Ecto neural progenitor cell (in vitro differentiated cells): ENCODE measurements at places on chromosomes 5 and 9.
A peak's percentile ranks its signal among the peaks of the same experiment; 100 is the strongest.

- no peak for DNase-seq
Observed at GRCh38 chr5:119341452-119342349, 14.1 kb upstream of the TNFAIP8 start.

GRCh38 chr9:134283692-134284265 is 42.5 kb upstream of the RXRA start:
- DNase-seq, result no peak

GRCh38 chr9:10168241-10168640 is 444.6 kb downstream of the PTPRD start:
- no peak for DNase-seq

DNA sequence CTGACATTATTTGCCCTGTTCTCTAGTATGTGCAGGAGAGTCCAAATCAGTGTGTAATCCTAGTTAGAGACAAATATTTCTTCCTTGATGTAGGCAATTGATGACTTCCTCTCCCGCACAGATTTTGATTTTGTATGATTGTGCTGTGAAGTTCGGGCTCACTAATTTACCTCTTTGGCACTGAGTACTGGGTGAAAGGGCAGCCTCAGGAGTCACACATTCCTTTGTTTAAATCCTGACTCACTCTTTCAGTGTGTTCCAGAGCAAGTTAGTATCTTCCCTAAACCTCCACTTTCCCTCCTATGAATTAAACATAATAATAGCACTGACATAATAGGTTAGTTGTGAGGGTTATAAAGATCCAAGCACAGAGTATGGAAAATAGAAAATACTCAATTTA is 269.7 kb downstream of the ISL1 start:
- DNase-seq, result no peak

GRCh38 chr5:179217956-179218942 is 127.0 kb downstream of the ADAMTS2 start:
- DNase-seq, result no peak

DNA sequence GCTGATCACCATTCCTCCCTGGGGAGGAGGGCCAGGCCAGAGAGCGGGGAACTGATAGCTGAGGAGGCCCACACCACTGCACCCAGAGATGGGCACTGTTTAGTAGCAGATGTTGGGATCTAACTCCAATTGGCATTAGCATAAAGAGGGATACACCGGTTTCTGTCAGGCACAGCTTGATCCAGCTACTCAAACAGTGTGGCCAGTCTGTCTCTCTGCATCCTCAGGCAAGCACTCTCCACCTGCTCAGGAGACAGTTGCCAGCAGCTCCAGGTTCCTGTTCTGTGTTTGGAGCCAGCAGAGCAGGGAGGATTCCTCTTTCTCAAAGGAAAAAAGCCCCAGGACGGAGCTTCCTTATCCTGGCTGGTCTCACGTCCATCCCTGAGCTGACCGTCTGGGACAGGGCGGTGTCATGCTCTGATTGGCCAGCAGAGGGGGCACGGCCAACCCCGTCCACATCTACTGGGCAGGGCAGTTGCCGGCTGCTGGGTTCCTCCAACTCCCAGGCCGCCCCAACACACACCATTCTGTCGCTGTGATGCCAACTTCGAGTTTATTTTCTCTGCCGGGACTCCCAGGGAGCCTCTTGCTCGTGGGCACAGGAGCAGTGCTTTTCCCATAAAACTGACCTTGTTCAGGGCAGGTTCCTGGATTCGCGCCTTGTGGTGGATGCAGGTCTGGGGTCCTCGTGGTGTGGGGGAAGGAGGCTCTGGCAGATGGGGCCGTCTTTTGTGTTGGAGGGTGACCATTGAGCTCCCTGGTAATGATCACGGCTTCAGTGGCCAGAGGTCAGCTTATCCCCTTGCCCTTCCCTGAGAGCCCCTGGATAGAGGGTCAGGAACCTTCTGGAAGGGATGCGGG is 47.9 kb downstream of the COL5A1 start:
- DNase-seq, result peak; percentile 84
